ENCODE measurements at places on chromosomes 11 and 22.

DNA sequence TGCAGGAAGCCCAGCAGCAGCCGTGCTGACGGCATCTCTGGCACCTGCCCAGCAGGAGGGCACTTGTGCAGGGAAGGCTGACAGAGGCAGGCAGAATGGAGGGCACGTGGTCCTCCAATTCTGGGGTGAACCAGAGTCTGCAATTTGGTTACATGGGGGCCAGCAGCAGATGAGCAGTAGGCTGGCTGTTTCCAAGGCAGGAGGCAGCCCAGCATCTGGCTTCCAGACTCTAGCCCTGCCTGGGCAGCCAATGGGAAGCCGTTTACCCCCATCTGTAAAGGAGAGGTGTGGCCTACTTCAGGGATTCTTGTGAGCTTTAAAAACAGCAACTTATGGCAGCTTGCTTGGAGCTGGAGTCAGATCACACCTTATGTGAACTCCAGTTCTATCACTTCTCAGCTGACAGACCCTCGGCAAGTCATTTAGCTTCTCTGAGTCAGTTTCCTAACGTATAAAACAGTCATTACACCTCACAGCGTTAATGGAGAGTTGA lies 27.9 kb upstream of the RASL10A start:
- DNase-seq = no peak

DNA sequence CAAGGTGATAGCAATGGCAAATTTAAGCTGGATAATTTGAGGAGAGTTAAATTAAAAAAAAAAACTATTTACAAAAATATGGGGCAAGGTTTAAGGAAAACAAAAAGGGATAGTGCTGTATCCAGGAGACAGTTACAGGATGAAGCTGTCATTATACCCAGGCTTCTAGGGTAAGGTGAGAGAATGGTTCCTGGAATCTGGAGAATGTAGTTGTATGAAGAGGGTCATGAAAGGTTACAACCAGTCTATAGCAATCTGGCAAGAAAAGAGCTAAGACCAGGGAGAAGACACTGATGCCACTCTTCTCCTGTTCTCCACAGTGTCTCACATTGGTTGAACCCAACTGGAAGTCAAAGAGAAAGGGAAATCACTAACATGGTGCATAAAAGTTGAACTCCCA lies 144.9 kb downstream of the SOX6 start:
- DNase-seq = no peak

- DNase-seq = no peak
Observed at GRCh38 chr22:28332410-28332809, 347.2 kb downstream of the TTC28 start.

GRCh38 chr22:34834059-34834458 lies 231.9 kb upstream of the ISX start:
- DNase-seq = no peak

- DNase-seq = no peak
Observed at GRCh38 chr11:128201801-128202200, 385.6 kb downstream of the ETS1 start.

GRCh38 chr22:48096851-48097665 lies 1334.6 kb downstream of the TBC1D22A start:
- DNase-seq = no peak

DNA sequence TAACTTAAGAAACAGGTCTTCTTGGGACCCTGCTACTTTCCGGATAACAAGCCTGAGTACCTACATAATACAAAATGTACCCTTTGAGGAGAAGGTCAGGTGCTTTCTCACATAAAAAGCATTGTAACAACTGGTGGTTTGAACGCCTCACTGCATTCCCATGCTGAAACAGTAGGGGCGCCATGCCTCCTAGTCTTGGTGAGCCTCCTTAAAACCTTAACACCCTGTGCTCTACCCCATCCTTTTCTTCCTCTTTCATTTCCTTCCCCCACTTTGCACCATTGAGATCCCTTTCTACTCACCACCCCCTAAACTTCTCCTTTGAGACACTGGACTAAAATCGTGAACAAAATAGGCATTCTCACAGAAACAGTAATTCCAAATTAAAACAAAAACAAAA lies 729.3 kb downstream of the NTM start:
- no peak for DNase-seq

DNA sequence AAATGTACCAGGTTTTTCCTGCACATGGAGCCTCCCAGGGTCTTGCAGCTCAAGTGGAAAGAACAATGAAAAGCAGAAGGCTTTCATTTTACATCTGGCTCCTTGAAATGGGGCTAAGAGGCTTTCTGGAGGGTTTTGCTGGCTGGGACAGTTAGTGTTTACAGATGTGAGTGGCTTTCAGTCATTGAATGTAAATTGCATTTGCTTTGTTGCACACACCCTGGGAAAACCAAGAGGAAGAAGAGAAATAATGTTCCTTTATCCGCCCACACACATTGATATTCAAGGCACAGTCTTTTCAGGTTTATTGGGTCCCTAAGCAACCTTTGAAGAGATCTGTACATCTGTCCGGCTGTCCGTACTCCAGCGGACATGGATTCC lies 144.5 kb downstream of the SPON1 start:
- DNase-seq = no peak

DNA sequence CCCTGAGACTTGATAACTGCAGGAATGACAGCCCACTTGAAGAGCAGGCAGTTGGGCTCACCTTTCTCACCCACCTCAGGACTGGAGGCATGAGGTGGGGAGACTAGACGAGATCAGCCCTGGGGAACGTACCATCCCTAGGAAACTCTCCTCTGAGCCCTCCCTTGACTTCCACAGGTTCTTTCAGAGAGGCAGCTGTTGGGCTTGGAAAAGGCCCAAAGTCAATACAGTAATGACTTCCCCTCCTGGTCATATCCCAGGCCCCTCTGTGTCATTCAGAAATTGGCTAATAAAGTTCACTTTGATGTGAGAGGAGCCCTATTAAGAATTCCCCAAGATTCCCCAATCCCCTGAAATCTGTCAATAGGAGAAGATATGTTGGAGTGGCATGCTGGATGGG lies 5.8 kb upstream of the NECTIN1 start:
- DNase-seq = no peak

DNA sequence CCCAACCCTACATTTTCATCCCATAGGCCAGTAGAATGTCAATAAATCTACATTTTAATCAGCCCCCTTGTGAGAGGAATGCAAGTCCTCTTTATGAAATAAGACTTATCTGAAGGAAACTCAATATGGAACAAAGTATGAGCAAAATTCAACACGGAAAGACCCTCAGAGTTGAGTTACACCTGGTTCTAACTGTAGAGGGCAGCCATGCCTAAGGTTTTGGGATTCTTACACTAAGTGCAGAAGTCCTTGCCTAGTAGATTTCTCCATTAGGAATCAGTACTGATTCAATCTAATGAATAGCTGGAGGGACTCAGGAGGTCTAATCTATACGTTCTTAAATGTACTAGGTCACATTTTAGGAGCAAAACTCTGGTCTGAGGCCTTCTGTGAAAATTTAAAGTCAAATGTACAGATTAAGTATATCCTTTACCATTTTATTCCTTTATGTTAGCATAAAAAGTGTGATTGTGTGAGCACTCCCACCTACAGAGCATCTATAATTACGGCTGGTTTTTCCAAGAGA lies 904.5 kb downstream of the DLG2 start:
- peak; percentile 44 for DNase-seq

DNA sequence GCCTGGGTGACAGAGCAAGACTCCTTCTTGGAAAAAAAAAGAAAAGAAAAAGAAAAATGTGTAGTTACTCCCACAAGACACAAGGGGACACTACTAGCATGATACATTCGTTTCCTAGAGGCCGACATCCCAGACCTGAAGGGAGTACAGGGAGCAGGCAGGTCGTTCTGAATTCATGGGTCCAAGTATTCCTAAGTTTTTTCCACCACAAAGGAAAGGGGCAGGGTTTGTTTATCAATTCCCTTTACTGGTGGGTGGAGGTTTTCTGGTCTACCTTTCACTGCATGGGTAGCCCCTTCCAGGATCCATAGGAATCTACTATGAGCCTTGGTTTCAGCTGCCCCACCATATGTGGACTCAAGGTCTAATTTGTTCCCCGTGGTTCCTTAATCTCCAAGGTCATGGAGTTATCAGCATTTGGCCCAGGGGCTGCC lies 11.8 kb downstream of the TIGD3 start:
- peak; percentile 56 for DNase-seq

- no peak for DNase-seq
Observed at GRCh38 chr11:113119074-113119473, 157.9 kb downstream of the NCAM1 start.

- no peak for DNase-seq
Observed at GRCh38 chr11:106389101-106389500, 311.6 kb downstream of the AASDHPPT start.

DNA sequence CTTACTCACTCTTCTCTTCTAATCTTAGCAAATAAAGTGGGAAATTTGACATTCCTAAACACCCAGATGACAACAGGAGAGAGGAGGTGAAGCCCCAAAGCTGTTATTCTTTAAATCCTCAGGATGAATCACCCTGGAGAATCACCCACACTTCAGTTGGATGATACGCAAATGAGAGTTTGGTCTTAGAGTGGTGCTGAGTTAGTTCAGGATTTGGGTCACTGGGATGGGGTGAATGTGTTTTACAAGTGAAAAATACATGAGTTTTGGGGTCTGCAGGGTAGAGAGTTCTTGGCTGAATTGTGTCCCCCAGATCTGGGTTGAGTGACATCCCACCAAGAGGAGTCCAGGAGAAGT lies 117.2 kb downstream of the GGTLC2 start:
- DNase-seq = no peak

- no peak for DNase-seq
Observed at GRCh38 chr22:37162221-37163095, 12.7 kb upstream of the IL2RB start.

DNA sequence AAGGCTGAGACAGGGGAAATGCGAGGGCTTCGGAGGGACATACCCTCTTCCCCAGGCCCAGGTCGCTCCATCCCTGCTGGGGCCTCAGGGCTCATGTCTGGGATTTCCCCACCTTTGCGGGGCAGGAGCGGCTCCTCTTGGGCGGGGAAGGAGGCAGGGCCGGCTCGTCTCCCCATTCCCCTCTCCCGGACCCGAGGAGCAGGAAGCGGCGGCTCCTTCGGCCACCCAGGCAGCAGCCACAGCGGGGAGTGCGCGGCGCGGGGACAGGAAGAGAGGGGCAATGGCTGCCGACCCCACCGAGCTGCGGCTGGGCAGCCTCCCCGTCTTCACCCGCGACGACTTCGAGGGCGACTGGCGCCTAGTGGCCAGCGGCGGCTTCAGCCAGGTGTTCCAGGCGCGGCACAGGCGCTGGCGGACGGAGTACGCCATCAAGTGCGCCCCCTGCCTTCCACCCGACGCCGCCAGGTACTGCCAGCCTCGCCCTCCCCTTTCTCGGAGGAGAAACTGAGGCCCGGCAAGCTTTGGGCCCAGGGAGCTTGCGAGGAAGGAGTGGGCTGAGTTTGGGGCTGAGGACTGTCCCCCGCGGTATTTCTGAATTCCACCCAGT lies at the start of gene ANKK1:
ANKK1 (plus strand) TSS at position 175 of the 607 bp plus-strand sequence; CDS start at position 281, 106 bp downstream.
- no peak for DNase-seq

GRCh38 chr11:33944693-33945424 lies 53.0 kb upstream of the LMO2 start:
- DNase-seq = no peak

DNA sequence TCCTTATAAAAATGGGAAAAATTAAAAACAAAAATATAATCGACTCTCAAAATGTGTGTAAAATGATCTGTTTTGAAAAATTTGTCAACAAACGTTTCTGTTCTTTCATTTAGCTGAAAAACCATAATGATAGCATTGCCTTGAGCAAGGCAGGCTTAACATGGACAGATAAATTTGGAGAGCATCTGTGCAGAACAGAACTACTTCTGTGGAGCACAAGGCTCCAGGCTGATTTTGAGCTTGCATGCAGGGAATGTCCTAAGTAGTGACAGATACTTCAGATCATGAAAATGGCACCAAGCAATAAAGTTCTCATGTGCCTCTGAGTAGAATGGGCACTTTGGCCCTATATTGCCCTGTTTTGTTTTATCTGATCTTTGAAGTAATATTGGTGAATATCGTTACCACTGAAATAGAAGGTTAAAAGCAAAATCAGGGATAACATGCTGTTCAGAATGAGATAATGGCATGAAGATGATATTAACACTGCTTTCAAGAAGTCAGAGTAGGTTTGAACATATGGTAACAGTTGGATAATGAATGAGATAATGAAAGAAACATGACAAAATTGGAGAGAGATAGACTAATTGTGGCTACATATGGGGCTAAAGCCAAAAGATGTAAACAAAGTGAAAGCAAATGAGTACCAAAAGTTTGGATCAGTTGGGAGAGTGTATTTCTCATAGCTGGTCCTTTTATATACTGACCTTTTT lies 730.5 kb upstream of the CCDC179 start:
- no peak for DNase-seq

DNA sequence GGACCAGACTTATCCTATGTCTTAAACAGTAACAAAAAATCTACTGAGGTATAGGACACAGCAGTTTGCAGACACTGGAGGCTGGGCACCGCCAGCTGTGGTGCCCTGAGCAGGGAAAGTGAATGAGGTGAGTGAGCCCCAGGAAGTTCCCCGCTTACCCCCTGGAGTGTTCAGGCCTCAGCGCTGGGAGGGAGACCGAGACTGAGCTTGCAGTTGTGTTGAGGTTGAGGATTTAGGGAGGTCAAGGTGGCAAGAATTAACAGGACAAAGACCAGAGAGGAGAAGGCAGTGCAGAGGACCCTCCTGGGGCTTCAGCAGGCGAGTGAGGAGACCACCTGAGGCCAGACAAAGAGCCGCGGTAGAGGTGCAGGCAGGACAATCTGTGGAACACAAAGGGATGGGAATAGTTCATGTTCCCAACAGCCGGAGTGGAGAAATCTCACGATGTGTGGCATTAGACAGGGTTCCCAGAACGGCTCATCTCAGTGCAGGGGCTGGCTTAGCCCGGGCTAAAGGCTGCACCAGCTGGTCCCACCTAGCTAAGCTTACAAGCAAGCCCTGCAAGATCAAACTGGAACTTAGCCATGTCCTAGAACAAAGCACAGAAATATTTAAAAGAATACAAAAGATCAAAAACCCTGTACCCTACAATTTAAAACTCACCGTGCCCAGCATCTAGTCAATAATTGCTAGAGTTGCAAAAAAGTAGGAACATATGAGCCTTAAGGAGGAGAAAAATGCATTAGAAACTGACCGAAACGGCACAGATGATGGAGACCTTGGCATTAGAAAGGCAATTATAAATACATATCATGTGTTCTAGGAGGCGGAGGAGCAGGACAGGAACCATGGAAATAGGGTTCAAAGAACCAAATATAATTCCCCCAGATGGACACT lies 47.4 kb upstream of the PITPNB start:
- DNase-seq = no peak

GRCh38 chr11:72451831-72452376 lies 17.6 kb upstream of the CLPB start:
- DNase-seq = no peak

- DNase-seq = no peak
Observed at GRCh38 chr11:17498475-17498874, 21.8 kb upstream of the ABCC8 start.

DNA sequence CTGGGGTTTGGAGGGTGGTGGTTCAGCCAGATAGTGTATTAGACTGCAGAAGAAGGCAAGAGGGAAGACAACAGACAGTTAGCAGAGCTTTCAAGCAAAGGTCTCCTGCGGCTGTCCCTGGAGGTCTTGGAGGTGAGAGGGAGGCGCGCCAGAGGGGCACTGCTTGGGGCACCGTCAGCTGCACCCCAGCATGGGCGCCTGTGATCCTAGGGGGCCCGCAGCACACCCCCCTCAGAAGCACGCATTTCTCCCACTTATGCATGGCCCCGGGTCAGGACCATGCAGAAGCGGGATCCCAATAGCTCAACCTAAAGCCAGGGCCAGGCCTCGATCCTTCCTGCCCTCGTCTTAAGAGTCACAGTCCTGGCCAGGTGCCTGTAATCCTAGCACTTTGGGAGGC lies 26.5 kb downstream of the FGF4 start:
- no peak for DNase-seq
